ENCODE measurements at places on chromosomes 5 and 9. TPM values are rescaled to one million over a fixed set of nuclear protein-coding genes. Genes with fewer than 3 reads are reported as not detected.

The PCDHGA3 gene
- 0.25 TPM for polyA plus RNA-seq

The LHX2 gene
- polyA plus RNA-seq, result 2.0 TPM

DNA sequence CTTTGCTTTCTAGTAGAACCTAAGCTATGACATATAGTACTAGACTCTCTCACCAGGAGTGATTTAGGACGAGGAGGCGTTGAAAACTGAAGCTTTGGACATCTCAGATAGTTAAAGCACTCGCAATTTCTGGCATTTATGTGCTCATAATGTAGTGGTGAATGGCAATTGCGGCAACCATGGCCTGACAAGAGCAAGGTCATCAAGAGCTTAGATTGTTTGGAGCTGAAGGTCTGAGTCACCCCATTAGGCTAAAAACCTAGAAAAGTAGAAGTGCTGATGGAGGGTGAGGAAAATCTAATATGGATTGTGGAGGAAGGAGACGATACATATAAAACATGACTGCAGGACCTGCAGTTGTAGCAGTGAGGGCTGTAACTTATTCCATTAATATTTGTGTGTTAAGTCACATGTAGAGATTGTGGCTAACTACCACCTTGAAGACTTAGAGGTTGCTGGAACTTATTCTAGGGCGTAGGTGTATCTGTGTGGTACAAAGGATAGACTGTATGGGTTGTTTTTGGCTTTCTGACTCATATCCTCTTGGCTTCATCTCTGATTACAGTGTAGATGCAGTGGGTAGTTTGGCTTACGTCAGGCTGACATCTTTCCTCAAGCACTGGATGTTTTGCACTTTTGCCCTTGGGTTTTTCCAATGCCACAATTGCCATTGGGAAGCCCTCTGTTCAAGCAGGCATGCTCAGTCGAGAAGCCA lies 138.9 kb upstream of the CDKN2B start:
- DNase-seq, result no peak

DNA sequence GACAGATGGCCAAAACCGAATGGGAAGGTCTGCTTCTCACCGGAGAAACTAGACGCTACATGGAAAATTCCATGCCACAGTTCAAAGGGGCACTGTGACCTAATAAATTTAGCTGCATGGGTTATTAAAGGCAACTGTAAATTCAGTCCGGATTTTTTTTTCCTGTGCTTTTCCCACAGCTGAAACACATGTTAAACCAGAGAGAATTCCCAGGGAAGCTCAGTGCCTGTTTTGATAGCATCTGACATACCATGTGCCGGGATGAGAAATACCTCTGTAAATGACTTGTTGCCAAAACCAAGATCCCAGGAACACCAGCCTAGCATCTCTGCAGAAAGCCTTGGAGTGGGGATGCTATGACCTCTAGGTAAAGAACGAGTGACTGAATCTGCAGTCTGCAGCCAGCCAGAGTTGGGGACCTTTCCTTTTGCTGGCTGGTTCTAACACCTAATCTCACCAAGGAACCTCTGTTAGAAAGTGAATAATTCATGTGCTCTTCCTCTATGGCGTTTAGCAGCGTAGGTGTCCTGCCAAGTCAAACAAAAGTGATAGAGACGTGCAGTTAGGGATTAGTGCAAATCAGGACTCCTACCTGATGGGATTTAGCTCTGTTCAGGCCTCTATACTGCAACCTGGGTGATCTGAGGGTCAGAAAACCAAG lies 77.9 kb downstream of the SLIT3 start:
- no peak for DNase-seq

DNA sequence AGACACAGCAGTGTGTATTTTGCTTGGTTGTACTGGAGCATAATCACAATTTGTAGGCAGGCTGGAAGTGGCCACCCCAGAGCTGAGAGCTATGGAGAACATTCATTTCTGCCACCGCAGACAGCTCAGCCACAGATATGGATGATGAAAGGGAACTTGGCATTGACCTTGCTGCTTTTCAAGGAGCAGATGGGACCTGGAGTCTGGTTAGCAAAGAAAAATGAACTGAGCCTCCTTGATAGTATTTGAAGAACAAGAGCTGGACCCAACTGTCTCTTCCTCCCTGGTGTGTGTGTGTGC lies 395.2 kb upstream of the ZNF462 start:
- no peak for DNase-seq

GRCh38 chr5:98458004-98458403 lies 315.5 kb upstream of the RGMB start:
- DNase-seq, result no peak

All from liver (tissue), 10 donors.